ENCODE measurements at places on chromosomes 13 and 19.

DNA sequence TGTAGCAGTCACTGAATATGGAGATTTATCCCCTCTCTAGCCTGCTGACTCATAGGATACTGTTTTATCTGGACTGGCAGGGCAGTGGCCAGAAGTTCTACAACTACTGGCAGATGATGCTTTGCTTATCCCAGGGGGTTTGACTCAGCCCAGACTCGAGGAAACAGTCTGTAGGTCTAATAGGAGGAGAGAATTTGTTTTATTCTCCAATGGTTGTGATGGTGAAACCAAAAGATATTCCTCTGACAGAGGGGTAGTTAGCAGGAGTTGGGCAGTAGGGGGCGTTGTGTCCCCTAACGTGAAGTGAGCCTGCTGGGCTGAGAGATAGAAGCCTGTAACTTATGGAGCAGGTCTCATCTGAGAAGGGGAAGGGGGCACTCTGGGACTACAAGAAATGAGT, 74.9 kb downstream of the WTIP start:
- no peak for DNase-seq

DNA sequence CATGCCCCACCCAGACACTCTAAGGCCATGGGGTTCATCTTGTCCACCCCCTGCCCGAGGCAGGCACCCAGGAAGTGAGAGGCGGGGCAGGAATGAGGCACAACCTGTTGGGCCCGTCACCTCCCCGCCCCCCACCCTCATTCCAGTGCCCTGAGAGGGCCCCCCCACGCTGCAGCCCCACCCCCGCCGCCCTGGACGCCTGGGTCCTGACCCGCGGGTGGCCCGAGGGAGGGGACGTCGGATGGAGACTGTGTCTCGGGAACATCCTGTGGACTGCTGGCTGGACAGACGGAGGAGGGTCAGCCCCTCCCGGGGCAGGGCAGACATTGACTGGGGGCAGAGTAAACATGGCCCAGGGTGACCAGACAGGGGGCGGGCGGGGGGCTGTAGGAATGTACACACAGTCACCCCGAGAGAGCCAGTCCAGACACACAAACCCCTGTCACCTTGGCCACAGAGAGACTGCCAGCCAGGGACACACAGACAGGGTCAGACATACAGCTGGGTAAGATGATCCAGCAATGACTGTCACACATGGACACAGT, 7.4 kb upstream of the JUNB start:
- no peak for DNase-seq

GRCh38 chr13:93260591-93260990, 34.0 kb downstream of the GPC6 start:
- no peak for DNase-seq

DNA sequence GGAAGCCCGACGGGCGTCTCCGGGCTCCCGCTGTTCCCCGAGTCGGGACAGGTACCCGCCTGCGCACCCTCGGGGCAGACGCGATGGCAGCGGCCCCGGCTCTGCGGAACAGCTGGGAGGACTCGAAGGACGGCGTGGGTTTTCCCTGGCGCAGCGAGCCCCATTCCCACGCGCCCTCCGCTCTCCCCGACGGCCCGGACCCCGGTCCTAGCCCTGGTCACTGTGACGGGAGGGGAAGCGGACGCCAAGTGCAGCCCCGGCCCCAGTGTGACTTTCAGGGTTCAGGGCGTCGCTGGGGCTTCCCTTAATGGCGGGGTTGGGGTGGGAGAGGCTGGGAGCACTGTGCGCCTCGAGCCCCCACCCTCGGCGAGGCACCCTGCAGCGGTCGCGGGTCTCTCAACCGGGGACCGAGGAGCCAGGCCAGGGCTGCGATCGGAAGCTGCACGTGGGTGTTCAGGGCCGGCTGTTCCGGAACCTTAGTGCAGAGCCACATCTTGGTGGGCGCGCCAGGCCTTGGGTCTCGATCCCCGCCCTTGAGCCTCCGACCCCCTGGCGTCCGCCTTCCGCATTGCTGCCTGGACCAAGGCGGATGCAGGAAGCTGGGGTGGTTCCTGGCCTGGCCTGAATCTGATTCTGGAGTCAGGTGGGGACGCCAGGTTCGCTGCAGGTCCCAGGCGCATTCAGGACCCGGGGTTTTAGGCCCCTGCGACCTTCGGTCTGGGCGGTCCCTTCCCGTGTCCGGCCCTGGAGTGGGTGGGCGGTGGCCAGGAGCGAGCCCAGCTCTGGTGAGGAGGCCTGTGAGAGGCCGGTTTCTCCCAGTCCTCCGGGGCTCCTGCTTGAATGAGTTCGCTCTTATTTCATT, 3.5 kb downstream of the LGALS7B start:
- DNase-seq, result no peak

GRCh38 chr13:93818345-93818744, 591.7 kb downstream of the GPC6 start:
- DNase-seq, result no peak

GRCh38 chr13:26255691-26256277, 1.9 kb downstream of the CDK8 start:
- no peak for DNase-seq

GRCh38 chr13:92136449-92137155, 738.2 kb downstream of the GPC5 start:
- no peak for DNase-seq

DNA sequence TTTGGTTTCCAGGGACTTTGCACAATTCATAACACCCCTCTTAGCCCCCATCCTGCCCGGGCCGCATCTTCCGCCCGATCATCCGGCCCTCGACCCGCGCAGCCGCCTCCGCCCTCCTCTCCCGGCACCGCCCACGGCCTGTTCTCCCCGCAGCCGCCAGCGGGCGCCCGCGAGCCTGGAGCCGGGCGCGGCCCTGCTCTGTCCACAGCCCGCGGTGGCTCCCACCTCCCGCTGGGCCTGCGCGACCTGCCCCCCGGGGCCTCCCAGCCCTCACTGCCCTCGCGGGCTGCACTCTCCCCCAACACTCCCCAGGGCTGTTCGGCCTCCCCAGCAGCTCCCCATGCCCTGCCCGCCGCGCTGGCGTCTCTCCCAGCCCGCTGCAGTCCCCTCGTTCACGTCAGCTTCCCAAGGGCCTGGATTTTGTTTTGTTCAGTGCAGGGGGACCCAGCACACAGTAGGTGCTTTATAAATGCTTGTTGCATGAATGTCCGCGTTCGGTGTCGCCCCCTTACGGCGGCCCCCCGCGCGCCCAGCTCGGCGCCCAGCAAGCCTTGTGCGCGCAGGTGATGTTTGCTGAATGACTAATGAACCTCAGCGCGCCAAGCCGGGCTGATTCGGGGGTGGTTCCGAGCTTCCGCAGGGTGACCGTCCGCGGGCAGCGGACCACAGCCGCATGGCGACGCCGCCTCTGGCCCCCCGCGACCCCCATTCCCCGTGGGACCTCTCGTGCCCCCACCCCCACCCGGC, 4.6 kb upstream of the APC2 start:
- DNase-seq, result peak; percentile 54

DNA sequence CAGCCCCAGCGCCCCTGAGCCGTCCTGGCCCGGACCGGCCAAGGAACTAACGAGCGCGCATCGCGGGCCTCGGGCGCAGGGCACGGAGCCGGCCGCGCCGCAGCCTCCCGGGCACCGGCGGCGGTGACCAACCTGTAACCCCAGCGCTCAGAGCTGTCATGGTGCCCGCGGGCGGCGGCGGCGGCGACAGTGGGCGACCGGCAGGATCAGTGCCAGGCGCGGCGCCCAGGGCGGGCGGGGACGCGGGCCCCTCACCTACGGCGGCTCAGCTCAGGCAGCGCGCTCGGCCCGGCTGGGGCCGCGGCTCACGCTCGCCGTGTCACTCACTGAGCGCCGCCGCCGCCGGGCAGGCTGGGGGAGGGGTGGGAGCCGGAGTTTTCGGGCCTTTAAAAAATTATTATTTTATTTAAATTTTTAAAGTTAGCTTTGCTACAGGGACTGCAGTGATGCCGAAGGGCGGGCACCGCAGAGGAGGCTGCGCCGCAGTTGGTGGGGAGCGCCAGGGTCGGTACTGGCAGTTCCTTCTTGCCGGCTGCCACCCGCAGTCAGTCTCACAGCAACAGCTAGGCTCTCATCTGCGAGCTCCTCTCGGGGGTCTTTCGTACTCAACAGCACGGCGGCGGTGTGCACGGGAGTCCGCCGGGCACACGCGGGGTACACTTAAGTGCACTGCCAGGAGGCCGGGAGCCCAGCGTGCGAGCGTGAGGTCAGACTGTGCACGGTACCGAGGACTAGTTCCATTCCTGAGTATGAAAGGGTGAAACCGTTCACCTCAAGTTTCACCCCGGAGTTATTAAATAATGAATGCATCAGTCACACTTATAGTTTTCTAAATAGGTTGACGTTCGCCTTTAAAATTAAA, at the start of gene NALCN:
NALCN (minus strand) TSS at position 328 of the 862 bp plus-strand sequence. CDS start 17,382 bp downstream, outside the sequence.
- no peak for DNase-seq

DNA sequence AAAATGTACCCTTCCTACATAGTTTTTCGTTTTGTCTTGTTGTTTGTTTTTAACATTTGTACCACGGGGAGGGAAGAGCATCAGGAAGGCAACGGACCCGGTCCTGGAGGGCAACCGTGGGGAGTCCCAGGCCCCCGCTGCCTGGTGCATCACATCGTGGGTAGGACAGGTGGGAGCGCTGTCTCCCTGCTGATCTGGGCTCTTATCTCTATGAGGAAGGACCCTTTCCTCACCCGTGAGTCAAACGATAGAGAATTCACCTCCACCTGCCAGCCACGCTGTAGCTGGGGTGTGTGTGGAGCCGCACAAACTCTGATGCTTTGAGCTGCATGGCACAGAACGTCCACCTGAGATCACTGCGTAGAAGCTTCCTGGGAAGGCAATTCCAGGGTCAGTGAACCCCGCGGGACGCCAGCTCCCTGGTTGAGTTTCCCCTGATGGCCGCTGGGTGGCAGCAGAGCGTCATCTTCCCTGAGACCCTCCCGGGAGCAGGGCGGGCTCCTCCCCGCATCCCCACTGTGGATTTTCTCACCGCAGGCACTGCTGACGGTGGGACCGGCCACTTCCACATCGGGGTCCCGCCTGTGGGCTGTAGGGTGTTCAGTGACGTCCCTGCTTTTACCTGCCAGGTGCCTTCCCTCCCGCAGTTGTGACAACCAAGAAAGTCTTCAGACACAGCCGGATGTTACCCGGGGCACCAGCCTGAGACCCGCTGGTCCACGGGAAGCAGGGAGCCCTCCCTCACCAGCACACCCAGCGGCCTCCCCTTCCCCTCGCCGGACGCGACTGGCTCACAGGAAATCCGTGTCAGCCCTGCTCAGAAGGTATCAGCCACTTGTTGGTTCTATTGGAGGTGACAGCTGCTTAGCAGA, 54.7 kb downstream of the ZNF787 start:
- peak; percentile 40 for DNase-seq

DNA sequence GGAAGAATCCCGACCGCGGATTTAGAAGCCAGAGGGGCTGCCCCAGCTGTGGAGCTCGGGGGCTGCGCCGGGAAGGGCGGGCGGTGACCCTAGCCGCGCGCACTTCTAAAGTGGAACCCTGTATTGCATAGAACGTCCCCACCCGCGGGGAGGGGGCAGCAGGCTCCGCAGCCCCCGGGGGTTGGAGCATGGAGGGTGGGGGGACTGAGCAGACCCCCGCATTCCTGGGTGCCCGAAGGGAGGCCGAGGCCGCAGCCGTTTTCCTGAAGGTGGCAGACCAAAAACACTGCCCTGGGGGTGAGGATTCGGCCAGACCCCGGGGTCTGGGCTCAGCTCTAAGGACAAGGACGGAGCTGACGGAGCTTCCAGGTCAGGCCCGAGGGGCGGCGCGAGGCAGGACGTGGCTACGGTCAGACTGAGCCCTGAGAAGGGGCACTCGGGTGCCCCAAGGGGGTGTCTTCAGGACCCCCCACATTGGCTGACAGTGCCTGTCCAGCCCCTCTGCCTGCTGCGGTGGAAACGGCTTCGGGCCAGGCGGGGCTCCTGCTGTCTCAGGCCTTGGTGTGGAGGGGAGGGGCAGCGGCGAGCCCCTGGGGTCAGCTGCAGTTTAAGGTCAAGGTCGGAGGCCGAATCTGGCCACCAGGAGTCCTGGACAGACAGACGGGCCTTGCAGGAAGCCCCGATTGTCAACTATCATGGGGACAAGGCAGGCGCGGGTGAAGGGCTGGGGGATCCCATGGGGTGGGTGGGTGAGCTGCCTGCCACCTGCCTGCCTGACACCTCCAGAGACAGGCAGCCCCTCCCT, 12.6 kb downstream of the MKNK2 start:
- DNase-seq, result no peak

- peak; percentile 62 for DNase-seq
Observed at GRCh38 chr19:47109541-47110375, 3.8 kb downstream of the ZC3H4 start.

DNA sequence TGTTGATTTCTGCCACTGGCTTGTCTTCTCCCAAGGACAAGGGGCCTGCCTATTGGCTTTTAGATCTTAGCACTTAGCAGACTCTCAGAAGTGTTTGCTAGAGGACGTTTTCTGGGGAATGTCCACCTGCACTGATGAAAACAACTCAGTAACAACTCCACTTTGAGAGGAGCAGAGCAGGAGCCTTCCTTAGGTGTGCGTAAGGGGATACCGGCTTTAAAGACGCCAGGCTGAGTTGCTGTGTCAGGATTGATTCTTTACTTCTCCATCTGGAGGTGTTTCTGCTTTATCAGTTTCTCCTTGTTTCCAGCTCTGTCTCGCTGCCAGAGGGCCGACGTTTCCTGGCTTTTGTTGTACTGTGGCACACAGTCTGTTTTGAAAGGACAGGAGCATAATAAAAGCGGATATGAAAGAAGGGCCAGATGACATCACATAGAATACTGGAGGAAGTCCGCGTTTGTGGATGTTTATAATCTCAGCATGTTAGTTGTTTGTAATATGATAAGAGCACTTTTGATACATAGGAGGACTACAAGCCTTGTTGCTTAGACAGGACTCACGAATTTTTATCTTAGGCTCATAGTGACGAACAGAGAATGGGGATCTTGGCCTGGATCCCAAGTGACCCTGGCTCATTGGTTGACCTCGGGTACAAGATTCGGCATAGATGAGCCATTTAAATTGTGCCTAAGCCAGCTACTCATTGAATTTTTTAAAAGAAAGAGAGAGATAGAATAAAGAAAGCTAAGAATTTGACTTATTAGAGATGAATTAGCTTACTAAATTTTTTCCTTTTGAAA, 34.6 kb downstream of the COL4A2 start:
- DNase-seq, result no peak

GRCh38 chr13:21074546-21074945, 13.2 kb upstream of the LATS2 start:
- no peak for DNase-seq

DNA sequence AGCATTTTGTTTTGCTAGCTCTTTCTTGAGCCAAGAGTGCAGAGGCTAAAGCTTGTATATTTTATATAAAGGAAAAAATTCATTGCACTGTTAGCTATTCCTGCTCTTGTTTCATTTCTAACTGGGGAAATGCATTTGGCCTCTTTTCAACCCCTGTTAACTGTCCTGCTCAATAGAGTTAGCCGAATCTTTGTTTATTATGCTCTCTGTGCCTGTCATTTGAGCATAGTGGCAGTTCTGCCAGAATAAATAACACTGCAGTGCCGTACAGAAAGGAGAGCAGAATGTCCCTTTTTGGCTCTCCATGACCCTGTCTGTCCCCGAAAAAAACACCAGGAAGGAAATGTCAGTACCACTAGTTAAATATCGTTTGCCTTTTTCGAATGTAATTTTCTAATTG, 350.8 kb downstream of the MYO16 start:
- no peak for DNase-seq

DNA sequence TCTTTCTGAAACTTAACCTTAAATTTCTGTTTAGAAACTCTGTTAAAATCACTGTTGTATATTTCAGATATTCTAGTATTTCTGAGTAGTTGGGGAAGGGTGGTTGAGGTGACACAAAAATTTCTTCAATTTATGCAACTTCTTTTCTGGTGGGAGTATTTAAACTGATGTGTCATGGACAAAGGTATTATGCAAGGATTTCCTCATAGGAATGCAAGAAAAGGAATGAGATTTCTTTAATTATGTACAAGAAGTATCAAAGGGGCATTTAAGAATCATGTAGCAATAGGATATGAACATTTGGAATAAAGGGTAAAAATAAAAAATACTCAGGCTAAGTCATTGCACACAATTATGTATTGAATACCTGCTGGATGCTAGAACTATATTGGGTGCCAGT, 575.8 kb upstream of the KLF12 start:
- no peak for DNase-seq

Data from activated CD4-positive, alpha-beta T cell treated with anti-CD3 and anti-CD28 coated beads, Interleukin-2, amount 50 U/mL, for 24 hours (primary cell).